Activated CD4-positive, alpha-beta T cell treated with anti-CD3 and anti-CD28 coated beads, Interleukin-2, amount 50 U/mL, for 16 hours (primary cell): ENCODE measurements at places on chromosomes 2 and 18.

GRCh38 chr18:44474067-44474411 lies 206.6 kb upstream of the SETBP1 start:
- no peak for DNase-seq

- DNase-seq: no peak
These were observed 658.5 kb downstream of the ARHGAP15 start for GRCh38 chr2:143787674-143788073.

DNA sequence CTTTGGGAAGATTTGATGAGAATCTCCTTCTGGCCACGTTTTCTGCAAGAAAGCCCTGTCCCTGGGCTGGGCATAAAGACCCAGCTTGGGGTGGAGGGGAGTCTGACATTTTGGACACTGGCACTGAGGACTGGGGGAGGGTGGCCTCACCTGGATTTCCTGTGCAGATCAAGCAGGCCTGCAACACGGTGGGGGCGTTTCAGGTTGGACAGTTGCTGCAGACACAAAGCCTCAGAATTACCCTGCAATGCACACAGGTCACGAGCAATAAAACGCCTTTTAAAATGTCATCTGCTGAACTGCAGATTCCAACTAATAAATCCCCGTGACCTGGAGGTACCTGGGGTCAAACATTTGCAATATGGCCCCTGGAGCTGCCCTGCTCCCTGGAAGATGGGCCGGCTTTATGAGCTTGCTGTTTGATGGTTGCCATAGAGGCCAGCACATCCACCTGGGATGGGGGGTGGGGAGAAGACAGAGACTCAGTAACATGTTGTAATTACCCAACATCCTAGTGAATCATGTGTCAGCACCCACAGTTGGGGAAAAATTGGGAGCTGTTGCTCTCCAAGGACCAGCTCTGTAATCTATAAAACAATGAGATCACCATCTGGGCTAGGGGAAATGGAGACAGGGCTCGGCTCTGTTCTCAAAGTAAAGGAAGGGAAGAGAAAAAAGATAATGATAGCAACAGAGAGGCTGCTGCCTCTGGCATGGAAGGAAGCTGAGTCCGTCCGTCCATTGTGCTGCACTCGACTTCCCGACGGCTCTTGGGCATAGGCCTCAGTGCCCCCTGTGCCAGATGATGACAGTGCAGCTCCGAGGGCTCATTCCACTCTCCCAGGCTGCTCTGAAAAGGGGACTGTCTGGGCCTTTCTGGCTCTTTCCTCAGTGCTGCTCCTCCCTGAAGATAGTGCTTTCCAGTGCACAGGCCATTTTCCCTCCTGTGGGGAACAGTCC lies 340.3 kb downstream of the CYRIA start:
- DNase-seq: no peak

DNA sequence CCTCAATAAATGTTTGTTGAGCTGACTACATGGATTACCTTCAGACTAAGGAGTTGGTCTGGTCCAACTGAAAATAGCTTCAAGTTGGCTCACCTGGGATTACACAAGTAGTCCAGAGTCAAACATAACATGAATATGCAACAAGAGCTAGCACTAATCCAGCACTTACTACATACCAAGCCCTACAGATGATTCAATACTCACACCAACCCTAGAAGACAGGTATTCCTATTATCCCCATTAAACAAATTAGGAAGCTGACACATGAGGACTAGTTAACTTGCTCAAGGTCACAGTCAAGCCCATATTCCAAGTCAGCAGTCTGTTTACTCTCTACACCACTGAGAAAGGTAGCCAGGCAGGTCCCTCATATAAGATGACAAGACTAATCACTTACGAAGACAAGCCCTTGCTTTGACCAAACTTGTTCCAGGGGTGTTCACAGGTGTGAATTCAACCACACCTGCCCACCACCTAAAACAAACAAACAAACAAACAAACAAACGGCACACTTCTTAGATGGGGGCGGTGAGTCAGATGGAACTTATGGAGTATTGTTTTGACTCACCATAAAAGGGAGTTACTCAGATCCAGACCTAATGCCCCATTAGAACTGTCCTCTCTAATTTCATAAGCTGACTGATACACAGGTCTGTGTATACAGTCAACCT lies 29.1 kb downstream of the TMEM131 start:
- peak; percentile 63 for DNase-seq

DNA sequence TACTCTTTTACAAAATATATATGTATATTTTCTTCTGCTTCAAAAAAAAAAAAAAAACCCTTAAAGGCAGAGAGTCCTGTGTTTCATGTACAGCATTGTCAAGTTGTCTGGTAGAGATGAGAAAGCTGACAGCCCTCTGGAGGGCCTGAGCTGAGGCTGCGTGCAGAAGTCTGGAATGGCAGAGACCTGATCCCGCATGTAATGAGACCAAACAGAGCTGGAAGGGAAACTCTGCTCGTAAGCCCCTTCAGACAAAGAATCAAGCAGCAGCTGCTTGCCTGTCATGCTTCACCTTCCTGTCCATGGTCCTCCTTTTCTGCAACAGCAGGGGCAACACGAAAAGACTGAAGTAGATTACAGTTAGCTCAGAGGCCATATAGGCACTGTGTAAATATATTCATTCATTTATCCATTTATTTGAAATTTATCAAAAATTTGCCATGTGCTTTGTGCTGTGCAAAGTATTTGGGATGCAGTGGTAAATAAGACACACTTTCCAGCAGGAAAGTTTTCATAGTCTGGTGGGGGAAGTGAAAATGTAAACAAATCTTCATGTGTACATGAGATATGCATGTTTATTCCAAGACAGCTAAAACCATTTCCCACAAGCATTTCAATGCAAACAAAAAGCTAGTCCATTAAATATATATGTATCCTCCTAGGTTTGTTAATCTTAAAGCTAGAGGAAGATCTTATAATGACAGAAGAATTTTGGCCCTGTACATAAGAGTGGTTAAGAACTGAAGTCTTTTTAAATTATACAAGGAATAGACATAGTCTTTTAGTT lies 912.7 kb downstream of the CPS1 start:
- no peak for DNase-seq

GRCh38 chr18:8942909-8943545 lies 159.5 kb upstream of the NDUFV2 start:
- no peak for DNase-seq

DNA sequence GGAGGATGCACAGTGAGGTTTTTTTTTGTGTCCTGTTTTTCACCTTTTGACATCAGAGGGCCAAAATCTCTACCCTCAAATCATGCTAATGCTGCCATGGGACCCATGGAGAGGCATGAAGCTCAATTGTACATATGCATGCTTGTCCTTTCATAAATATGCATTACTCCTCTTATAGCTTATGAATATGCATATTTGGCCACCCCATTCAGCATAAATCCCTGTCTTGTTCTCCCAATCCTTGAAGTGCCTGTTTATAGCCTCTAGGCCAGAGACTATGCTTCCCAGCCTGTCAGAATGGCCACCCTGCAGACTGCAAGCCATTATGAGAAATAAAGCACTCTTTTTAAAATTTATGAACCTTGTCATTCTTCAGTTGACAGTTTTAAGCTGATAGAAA lies 696.4 kb upstream of the ZNF804A start:
- no peak for DNase-seq

GRCh38 chr18:45355944-45356520 lies 259.2 kb upstream of the SLC14A2 start:
- DNase-seq: no peak

- DNase-seq: no peak
These were observed 211.3 kb upstream of the HAAO start for GRCh38 chr2:43003702-43004101.

DNA sequence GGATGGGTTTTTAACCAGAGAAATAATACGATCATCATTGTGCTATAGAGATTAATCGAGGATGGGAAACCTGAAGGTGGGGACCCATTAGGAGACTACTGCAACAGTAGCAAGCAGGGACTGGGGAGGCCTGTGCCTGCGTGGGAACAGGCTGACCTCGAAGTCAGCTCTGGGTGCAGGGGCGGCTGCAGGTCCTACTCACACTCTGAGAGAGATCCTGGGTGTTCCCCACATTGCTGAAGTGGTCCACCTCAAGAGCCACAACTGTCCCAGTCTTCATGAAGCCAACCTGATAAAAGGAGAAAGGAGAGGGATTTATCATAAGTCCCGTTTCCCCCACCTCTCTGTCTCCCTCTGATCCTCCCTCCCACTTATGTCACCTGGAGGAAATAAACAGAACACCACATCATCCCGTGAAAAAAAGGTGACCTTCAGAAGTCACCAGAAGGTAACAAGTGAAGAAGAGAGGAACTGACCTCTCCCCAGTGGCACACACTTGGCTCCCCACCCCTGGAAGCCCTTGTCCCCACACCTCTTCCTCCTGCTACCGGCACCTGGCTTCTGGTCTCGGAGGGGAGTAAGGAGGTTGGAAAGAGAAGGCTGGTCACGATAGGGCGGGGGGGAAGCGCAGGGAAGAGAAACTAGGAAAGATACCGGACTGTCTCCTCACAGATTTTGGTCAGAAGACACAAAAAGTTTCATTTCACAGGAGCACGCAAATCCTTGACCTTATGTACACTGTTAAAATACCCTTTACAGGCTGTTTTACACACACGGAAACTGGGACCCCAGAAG lies 50.4 kb downstream of the XDH start:
- DNase-seq: no peak

- DNase-seq: no peak
These were observed 25.4 kb upstream of the ST3GAL5 start for GRCh38 chr2:85913884-85914881.
